ENCODE measurements at places on chromosomes 4 and X.

- DNase-seq: no peak
These were observed 164.2 kb downstream of the CBR4 start for GRCh38 chr4:168845897-168846296.

GRCh38 chr4:185304944-185305690 lies 90.6 kb downstream of the LRP2BP start:
- DNase-seq: no peak

DNA sequence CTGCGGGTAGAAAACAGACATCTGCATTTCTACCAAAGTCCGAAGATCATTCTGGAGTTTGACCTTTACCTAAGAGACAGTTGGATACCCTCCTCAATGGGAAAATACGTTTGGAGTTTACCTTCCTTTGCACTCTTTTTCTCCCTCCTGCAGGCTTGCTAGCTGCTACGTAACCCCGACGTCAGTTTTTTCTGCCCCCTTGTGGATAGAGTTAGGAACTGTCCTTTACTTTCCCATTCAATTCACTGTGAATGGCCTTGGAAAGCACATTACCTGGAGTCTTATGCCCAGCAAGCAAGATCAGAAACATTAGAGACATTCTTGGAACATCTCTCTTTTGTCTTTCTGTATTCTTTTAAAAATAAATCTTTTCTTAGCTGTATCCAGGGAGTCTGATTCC lies 250.7 kb downstream of the NAP1L3 start:
- no peak for DNase-seq

DNA sequence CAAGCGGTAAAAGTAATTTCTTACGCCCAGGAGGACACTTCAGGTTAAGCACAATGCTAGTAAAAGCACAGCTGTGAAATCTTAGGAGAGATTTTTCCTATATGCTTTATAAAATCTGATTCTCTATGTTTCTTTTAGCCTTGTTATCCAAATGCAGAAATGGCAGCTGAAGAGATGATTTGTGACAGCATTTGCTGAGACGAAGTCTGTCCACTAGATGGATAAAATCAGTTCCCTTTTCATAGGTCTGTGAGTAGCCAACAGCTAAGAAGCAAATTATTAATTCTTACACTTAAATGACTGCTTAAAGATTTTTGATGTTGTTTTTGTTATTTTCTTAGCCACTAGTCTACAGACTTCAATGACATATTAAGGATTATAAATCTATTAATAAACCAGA lies 5.3 kb downstream of the GPM6A start:
- no peak for DNase-seq

- DNase-seq: no peak
These were observed 28.4 kb downstream of the GUCY1B1 start for GRCh38 chr4:155787113-155787710.

DNA sequence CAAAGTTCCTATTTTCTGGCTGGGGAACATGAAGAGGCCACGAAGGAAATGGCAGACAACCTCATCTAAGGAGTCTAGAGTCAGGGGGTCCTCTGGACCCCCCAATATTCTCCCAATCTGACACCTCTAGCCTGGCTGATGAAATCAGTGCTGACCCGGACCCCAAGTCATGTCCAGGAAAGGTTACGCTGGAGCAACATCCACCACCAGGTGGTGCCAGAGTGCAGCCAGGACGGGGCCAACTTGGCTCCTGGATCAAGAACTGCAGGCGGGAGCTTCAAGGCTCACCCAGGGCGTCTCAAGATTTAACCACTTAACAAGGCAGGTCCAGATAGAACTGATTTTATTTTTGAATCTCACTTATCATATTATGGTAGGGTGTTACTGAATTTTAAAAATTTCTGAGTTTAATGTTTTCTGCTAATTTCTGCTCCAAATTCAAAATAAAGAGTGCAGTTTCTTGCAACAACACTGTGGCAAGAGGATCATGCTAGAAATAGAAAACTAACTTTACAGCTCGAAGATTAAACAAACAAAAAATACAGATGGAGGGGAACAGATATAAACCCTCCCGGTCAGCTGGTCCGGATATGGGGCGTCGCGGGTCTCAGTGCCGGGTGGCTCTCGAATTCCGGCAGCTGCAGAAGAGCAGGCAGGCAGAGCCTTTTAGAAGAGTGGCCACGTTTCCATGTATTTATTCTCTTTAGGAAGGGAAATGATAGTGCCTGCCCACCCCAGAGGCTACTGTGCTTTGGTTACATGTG lies 135.5 kb downstream of the AFAP1 start:
- DNase-seq: peak; percentile 82

GRCh38 chr4:24551492-24552289 lies 32.7 kb downstream of the DHX15 start:
- no peak for DNase-seq

DNA sequence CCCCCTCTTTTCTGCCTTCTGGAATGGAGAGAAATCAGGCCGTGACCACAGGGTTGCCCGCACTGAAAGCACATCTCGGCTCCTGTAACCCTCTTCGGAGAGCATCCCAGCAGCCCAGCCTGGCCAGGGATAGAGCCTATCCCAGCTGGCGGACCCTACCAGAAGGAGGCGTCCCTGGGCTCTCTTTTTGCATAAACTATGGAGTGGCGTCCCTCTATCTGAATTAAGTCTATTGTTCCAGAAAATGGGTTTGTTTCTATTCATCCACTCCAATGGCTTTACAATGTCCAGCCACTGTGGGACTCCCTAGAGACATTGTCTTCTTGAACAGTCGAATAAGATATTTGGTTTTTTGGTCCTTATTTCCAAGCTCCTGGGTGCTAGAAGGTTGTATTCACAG lies 689 bp upstream of the NHSL2 start:
- no peak for DNase-seq

- no peak for DNase-seq
These were observed 205.1 kb upstream of the CTSO start for GRCh38 chr4:156158747-156159146.

DNA sequence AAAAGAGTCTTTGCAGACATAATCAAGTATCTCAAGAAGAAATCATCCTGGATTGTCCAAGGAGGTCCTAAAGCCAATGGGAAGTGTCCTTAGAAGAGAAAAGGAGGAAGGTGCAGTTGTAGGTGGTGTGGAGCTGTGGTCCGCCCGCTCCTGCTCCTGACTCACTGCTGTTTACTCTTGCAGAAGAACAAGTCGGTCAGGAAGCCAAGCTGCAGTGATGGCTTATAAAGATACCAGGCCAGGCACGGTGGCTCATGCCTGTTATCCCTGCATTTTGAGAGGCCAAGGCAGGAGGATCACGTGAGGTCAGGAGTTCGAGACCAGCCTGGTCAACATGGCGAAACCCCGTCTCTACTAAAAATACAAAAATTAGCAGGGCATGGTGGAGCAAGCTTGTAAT lies 66.4 kb upstream of the ATP6AP2 start:
- DNase-seq: no peak

DNA sequence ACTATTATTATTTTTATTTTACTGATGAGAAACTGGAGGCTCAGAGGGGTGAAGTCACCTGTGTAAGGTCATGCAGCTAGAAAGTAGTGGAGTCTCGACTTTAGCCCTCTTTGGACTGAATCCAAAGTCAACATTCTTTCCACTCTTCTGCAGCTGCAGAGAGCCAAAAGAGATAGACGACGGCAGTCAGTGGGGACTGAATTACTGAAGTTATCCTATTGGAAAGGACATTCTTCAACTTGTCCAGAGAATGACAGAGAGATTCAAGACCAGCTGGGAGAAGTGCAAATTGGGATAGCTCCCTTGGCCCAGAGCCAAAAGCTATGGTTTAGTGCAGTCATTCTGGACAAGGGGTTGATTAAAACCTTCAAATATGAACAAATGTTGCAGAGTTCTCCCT lies 42.5 kb downstream of the VGLL1 start:
- DNase-seq: no peak

GRCh38 chr4:105594099-105595010 lies 41.9 kb downstream of the ARHGEF38 start:
- no peak for DNase-seq

DNA sequence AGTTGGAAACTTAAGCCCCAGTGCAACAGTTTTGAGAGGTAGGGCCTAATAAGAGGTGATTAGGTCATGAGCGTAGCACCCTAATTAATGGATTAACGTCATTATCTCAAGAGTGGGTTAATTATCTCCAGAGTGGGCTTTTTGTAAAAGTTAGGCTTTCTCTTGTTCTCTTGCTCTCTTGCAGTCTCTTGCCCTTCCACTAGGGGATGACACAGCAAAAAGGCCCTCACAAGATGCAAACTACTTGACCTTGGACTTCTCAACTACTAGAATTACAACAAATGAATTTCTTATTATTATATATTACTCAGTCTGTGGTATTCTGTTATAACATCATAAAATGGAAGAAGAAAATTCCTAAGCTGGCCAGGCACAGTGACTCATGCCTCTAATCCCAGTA lies 22.1 kb upstream of the NDST3 start:
- no peak for DNase-seq

- DNase-seq: no peak
These were observed 1.4 kb downstream of the EDNRA start for GRCh38 chr4:147482281-147482680.

GRCh38 chr4:89640620-89641366 lies 196.2 kb downstream of the SNCA start:
- no peak for DNase-seq

GRCh38 chr4:91113130-91113706 lies 986.0 kb downstream of the CCSER1 start:
- DNase-seq: no peak

DNA sequence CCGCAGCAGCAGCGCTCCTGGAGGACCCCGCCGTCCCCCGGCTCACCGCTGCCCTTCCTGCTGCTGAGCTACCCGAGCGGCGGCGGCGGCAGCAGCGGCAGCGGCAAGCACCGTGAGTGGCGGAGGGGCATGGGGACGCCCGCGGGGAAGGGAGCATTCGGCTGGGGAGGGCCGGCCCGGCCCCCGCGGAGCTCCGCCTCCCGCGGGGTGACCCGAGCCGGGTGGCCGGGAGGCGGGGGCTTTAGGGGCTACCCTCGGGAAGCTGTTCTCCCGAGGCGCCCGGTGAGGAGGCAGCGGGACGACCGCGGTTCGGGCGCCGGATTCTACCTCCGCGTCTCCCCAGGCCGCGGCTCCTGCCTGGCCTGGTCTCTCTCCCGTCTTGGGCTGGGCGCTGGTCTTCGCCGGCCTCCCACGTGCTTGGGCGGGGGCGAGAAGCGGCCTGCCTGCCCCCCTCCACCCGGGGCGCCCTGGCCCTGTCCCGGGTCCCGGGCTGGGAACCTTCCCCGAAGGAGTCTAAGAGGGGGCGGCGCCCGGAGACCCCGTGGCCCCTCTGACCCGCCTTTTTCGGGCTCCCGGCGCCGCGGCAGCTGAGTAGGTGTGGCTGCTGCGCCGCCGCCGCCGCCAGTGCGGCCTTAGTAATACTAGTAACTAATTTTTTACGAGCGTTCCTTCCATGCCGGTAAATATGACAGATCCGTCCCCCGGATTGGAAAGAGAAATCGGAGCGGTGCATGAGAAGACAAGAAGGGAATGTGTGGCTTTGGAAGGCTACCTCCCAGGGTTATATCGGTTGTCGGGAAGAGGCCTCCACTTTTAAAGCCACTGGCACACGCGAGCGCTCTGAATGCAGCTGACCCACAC lies 16.4 kb upstream of the RUFY3 start:
- peak; percentile 70 for DNase-seq

DNA sequence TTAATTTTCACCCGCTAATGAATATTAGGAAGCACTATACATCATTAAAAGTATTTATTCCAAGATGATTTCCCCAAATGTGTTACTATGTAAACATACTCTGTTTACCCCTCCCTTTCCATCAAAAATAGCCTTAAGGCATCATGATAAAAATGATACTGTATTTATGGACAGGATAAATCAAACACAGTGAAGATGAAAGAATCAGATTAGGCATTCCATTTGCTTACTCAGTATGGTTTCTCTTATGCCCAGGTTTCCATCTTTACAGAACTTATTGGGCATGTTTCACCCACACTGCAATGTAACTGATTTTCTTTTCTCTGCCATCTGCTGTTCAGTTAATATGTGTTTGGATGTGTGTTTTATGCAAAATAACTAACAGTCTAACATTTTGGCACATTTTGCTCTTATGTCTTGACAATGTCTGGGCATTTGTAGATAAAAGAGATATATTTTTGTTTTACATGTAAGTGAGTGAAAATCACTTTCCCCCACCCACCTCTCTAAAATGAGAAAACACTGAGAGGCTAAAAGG lies 445.2 kb downstream of the RPA4 start:
- no peak for DNase-seq

DNA sequence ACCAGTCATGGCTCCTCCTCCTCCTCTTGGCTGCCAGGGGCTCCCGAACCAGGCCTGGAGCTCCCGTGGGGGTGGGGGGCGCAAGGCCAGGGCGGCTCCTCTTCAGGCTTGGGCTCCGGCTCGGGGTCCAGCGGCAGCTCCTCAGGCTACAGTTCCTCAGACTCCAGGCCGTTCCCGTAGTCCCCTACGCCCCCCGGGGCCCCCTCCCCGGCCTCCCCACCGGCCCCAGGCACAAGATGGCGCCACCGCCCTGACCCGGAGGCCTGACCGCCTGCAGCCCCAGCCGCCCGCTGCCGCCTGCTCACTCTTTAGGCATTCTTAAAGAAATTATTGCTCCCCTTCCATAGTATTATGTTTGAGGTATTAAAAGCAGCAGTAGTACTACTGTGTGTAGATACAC lies 54.5 kb downstream of the TAF1 start:
- DNase-seq: no peak

Measured in activated CD4-positive, CD25-positive, alpha-beta regulatory T cell treated with anti-CD3 and anti-CD28 coated beads, Interleukin-2, amount 50 U/mL, for 72 hours (primary cell).